PC-9 (cell line): ENCODE measurements at places on chromosomes 3 and 15. TPM values are rescaled to one million over a fixed set of nuclear protein-coding genes. Genes with fewer than 3 reads are reported as not detected.

Gene TUSC2
- 24.7 and 28.5 TPM in 2 replicates for total RNA-seq

Gene KNL1
- total RNA-seq: 16.2 and 27.5 TPM in 2 replicates

Gene KLHL40
- total RNA-seq: not detected in 2 replicates

Gene CHRNA7
- not detected in 2 replicates for total RNA-seq

Gene GOLGA8T
- total RNA-seq: not detected in 2 replicates
